IMR-90 (cell line): ENCODE measurements at places on chromosomes 7 and 10. TPM values are rescaled to one million over a fixed set of nuclear protein-coding genes. Genes with fewer than 3 reads are reported as not detected.

- no peak for DNase-seq
These were observed 437 bp upstream of the CFAP69 start for GRCh38 chr7:90244565-90244908.

- no peak for DNase-seq
These were observed 123.8 kb downstream of the ADRA2A start for GRCh38 chr10:111200505-111201186.

DNA sequence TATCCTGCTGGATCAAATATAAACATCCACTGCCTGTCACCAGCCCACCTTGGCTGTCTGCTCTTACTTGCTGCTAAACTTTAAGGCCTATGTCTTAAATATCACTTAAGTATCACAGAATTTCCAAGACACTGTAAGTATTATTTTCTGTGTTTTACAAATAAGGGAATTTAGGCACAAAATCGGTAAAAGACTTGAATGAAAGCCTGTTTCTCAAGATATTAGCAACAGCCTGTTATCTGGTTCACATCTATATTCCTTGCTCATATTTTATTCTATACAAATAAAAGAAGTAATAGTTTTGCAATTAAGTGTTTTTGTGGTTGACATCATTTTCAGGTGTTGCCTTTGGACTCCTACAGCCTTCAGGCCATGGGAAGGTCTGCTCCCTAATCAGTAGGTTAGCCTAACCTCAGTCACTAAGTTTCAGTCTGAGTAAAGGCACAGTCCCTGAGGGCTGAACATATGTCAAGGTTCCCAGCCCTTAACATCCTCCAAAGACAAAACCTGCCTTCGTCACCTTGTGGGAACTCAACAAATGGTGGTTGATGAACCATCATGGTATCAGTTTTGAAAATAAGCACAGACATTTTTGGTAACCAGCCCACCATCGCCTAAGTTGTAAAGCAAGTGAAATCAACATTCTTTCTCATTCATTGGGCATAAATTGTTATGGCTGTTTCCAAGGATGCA lies 127.1 kb downstream of the CREB5 start:
- no peak for DNase-seq

GRCh38 chr7:152177681-152178404 lies 152.4 kb downstream of the GALNT11 start:
- peak; percentile 23 for DNase-seq

GRCh38 chr7:47384755-47385535 lies 197.0 kb downstream of the TNS3 start:
- DNase-seq: no peak

DNA sequence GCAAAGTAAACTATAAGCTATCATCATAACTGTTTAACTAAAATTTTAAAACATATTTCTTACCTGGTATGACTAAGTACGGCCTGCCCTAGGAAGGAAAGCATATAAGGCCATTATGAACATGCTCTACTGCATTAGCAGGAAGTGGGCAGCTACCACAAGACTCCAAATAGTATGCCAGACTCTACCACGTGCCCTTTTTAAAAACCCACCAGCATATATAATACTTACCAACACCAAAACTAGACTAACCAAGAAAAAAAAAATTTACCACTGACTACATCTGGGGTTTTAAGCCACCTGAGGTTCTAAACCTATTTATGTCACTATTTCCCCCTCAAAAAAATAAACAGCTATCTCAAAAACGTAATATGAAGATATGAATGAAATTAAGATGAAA lies 30.1 kb downstream of the NUDCD3 start:
- no peak for DNase-seq

The EXOC4 gene
- total RNA-seq: 85.5 and 94.6 TPM in 2 replicates

The AZGP1 gene
- total RNA-seq: not detected in 2 replicates

The GPR26 gene
- total RNA-seq: not detected in 2 replicates
